Bronchial smooth muscle cell (primary cell): ENCODE measurements at places on chromosomes 3 and 15. TPM values are rescaled to one million over a fixed set of nuclear protein-coding genes. Genes with fewer than 3 reads are reported as not detected.

Gene PROS1
- total RNA-seq = 17.9 and 18.1 TPM in 2 replicates

Gene MASP1
- total RNA-seq = 10.1 and 15.3 TPM in 2 replicates

Gene SLCO2A1
- total RNA-seq = under 0.01 TPM in 1 of 2 replicates, not detected in the other

Gene PLSCR2
- total RNA-seq = 0.32 TPM in 1 of 2 replicates, not detected in the other

Gene FAN1
- total RNA-seq = 14.9 and 15.4 TPM in 2 replicates

Gene RASSF1
- 35.1 and 38.6 TPM in 2 replicates for total RNA-seq

Gene CDV3
- 76.8 and 104 TPM in 2 replicates for total RNA-seq

Gene FHIT
- total RNA-seq = 0.77 and 0.95 TPM in 2 replicates

Gene IL5RA
- under 0.01 TPM in 1 of 2 replicates, not detected in the other for total RNA-seq

Gene TRPC1
- 43.8 and 55.2 TPM in 2 replicates for total RNA-seq

Gene CPEB1
- total RNA-seq = 21.4 and 26.9 TPM in 2 replicates

Gene CHDH
- 0.09 and 0.16 TPM in 2 replicates for total RNA-seq

Gene ABI3BP
- 3.5 and 12.0 TPM in 2 replicates for total RNA-seq

Gene EPHA3
- total RNA-seq = 0.09 and 0.16 TPM in 2 replicates

Gene HTR3D
- total RNA-seq = not detected in 2 replicates

Gene TNFSF10
- 9.2 and 9.6 TPM in 2 replicates for total RNA-seq

Gene TBC1D21
- total RNA-seq = not detected in 2 replicates

Gene RUVBL1
- 48.5 and 50.0 TPM in 2 replicates for total RNA-seq

Gene SV2B
- under 0.01 TPM in 2 replicates for total RNA-seq

Gene ZIC1
- not detected in 2 replicates for total RNA-seq

Gene HHLA2
- total RNA-seq = 0.09 TPM in 1 of 2 replicates, not detected in the other

Gene CHRNA5
- total RNA-seq = 0.47 and 0.94 TPM in 2 replicates

Gene GOLGB1
- 40.4 and 67.1 TPM in 2 replicates for total RNA-seq

Gene TMCO5A
- not detected in 2 replicates for total RNA-seq

Gene PCSK6
- total RNA-seq = 0.09 and 0.16 TPM in 2 replicates

Gene NME9
- not detected in 2 replicates for total RNA-seq

Gene KNSTRN
- 12.9 and 15.0 TPM in 2 replicates for total RNA-seq

Gene AADACL2
- not detected in 2 replicates for total RNA-seq

Gene LMAN1L
- total RNA-seq = not detected in 2 replicates

Gene SMCO1
- not detected in 2 replicates for total RNA-seq

Gene FGD5
- 0.16 TPM in 1 of 2 replicates, not detected in the other for total RNA-seq

Gene NANOGP8
- not detected in 2 replicates for total RNA-seq

Gene FGF12
- total RNA-seq = under 0.01 TPM in 1 of 2 replicates, not detected in the other

Gene SAMMSON
- total RNA-seq = not detected in 2 replicates

Gene CACNA2D2
- 0.09 and 0.16 TPM in 2 replicates for total RNA-seq

Gene OR5K2
- total RNA-seq = not detected in 2 replicates

Gene DAZL
- total RNA-seq = not detected in 2 replicates

Gene CCR3
- total RNA-seq = 0.09 TPM in 1 of 2 replicates, not detected in the other

Gene IL12A
- total RNA-seq = 0.17 and 0.63 TPM in 2 replicates

Gene GOLGA6L7
- not detected in 2 replicates for total RNA-seq

Gene CPB1
- total RNA-seq = 0.17 TPM in 1 of 2 replicates, not detected in the other

Gene PLA1A
- total RNA-seq = 2.1 and 3.5 TPM in 2 replicates

Gene LCMT2
- total RNA-seq = 4.1 and 9.1 TPM in 2 replicates

Gene C2CD4B
- total RNA-seq = not detected in 2 replicates

Gene ANKRD63
- not detected in 2 replicates for total RNA-seq

Gene SLC12A8
- 2.8 and 6.4 TPM in 2 replicates for total RNA-seq

Gene GCSAM
- not detected in 2 replicates for total RNA-seq

Gene RTP4
- total RNA-seq = 3.0 and 4.1 TPM in 2 replicates

Gene BNC1
- 1.7 and 4.3 TPM in 2 replicates for total RNA-seq

Gene HYAL1
- total RNA-seq = 1.2 and 2.7 TPM in 2 replicates

Gene DOCK3
- total RNA-seq = 0.09 and 0.16 TPM in 2 replicates

Gene WDR93
- 0.09 and 0.16 TPM in 2 replicates for total RNA-seq

Gene HAUS2
- 10.0 and 16.1 TPM in 2 replicates for total RNA-seq

Gene PLA2G4D
- not detected in 2 replicates for total RNA-seq

Gene GPR149
- total RNA-seq = not detected in 2 replicates
